IMR-90 (cell line): ENCODE measurements at places on chromosomes 6 and 20. TPM values are rescaled to one million over a fixed set of nuclear protein-coding genes. Genes with fewer than 3 reads are reported as not detected.

DNA sequence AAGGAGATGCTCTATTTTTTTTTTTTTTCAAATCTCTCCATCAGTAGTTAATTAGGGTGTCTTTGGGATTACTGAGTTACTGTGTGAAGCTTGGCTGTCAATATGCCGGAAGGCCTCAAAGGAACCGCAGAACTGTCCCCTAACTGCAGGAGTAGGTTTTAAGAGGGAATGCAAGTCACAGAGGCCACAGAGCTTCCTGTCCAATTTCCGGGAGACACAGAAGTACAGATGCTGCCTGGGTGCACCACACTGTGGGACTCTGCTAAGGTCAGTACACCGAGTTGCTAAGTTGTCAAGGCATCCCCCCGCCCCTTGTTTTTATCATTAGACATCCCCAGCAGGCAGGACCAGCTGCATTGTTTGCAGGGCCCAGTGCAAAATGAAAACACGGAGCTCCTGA is 120.2 kb upstream of the RAB32 start:
- DNase-seq: no peak

DNA sequence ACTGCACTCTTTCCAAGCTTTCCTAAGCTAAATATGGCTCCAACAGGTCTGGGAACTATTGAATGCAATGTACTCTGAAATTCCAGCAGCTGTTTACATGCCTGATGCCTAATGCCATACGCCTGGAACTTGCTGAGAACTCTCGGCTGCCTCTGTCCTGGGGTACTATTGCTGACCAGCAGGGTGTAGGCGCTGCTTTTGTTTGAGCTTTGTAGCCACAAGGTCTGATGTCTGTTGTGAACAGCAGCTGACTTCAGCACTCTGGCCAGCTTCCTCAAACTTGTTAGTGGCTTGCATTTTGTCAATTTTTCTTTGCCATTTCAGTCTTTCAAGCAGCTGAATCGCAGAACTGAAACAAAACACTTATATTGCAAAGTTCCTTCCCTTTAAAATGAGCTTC is 26.7 kb downstream of the SAYSD1 start:
- peak; percentile 68 for DNase-seq

- DNase-seq: peak; percentile 52
These were observed 119.0 kb upstream of the ZNF184 start for GRCh38 chr6:27591699-27592480.

GRCh38 chr6:37576336-37576737 is 76.6 kb upstream of the CCDC167 start:
- peak; percentile 88 for DNase-seq

DNA sequence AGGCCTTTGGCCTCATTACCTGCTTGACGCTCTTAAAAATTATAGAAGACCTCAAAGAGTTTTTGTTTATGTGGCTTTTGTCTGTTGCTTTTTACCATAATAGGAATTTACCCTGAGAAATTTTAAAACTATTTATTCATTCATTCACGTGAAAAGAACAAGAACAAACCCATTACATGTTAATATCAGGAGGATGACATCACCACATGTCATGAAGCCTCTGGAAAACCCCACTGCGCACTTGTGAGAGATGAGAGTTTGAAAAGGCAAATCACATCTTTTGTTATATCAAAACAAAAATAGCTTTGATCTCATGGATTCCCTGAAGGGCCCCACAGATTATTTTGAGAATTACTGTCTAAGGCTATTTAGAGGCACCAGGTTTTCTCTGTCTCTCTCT is 61.3 kb upstream of the EYA2 start:
- DNase-seq: peak; percentile 65

- no peak for DNase-seq
These were observed 686 bp downstream of the GINS1 start for GRCh38 chr20:25408170-25408547.

GRCh38 chr20:48574383-48574782 is 253.4 kb downstream of the PREX1 start:
- no peak for DNase-seq

- no peak for DNase-seq
These were observed at the start of gene ARHGAP40 for GRCh38 chr20:38601216-38602184. TSS of gene ARHGAP40 (plus strand) at chr20:38601809.

DNA sequence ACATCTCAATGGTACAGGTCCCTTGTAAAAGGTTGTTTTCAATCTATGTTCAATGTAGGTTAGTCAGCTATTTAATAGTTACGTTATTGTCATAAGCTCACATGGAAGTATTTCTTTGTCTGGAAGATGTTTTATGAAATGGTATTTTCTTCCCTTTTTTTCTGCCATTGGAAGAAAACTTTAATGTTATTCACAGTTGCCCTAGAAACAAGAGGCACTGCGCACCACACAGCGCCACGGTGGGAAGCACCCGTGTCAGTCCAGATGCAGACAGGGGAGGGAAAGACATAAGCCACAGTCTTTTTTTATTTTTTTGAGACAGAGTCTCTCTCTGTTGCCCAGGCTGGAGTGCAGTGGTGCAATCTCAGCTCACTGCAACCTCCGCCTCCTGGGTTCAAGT is 82.1 kb downstream of the GCNT2 start:
- no peak for DNase-seq

GRCh38 chr6:53282234-53282633 is 66.5 kb downstream of the ELOVL5 start:
- no peak for DNase-seq

GRCh38 chr6:46490425-46491200 is 636 bp downstream of the RCAN2 start:
- DNase-seq: no peak

GRCh38 chr6:119527231-119527578 is 177.6 kb upstream of the MAN1A1 start:
- DNase-seq: no peak

GRCh38 chr20:44770484-44771171 is 25.0 kb downstream of the KCNK15 start:
- DNase-seq: no peak

GRCh38 chr6:29627755-29628418 is 5.1 kb downstream of the GABBR1 start:
- DNase-seq: peak; percentile 86

DNA sequence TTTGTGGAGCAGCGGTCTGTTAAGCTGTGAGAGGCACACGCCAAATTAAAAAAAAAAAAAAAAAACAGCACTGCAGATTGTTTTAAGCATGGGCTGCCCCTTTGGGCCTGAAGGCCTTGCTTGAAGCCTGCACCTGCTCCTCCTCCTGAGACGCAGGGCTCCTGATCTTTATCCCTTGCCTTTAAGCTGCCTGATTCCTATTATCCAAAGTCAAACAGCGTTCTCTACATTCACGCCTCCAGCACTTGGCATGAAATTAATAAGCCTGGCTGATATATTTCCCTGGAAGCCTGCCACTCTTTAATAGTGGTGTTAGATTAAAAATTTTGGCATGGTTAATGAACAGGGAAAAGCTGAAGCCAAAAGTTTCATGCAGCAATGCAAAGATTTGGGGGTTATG is 163.9 kb downstream of the FAXC start:
- no peak for DNase-seq

GRCh38 chr6:115945812-115946211 is 114.9 kb downstream of the FRK start:
- no peak for DNase-seq

- peak; percentile 43 for DNase-seq
These were observed 14.6 kb downstream of the GCLC start for GRCh38 chr6:53530346-53530745.

GRCh38 chr6:151442371-151442770 is 9.6 kb downstream of the RMND1 start:
- DNase-seq: no peak

GRCh38 chr6:152052061-152052460 is 244.6 kb downstream of the ESR1 start:
- no peak for DNase-seq

DNA sequence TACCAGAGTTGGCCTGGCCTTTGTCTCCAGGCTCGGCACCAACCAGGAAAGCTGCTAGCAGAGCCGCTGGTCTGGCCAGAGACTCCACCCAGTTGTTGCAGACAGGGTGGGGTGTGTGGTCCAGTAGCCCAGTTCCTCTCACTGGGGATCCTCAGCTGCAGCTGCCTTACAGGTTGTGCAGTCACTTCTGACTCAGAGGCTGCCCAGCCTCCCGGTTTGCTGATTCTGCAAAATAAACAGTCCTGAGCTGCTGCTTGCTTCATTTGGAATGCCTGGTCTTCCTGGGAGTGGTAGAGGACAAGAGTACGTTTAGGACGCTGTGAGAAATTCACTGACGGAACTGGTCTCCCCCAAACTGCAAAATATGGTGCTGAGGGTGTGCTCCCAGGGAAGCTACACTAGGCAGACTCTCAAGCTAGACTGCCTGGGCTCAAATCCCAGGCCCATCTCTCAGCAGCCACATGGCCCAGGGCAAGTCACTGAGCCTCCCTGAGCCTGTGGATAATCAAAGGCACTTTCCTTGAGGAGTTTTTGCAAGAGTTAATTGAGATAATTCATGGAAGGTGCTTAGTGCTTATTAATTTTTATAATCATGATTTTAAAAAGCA is 246.1 kb downstream of the TFAP2C start:
- DNase-seq: peak; percentile 42

- no peak for DNase-seq
These were observed 574.9 kb downstream of the HTR1B start for GRCh38 chr6:76888351-76888750.

GRCh38 chr6:11618533-11618932 is 81.0 kb downstream of the TMEM170B start:
- peak; percentile 49 for DNase-seq

- DNase-seq: no peak
These were observed 728 bp downstream of the ITPR3 start for GRCh38 chr6:33621711-33622388.

GRCh38 chr6:126180585-126180984 is 159.3 kb upstream of the CENPW start:
- peak; percentile 96 for DNase-seq

GRCh38 chr20:17912916-17913315 is 55.7 kb downstream of the SNX5 start:
- peak; percentile 43 for DNase-seq

DNA sequence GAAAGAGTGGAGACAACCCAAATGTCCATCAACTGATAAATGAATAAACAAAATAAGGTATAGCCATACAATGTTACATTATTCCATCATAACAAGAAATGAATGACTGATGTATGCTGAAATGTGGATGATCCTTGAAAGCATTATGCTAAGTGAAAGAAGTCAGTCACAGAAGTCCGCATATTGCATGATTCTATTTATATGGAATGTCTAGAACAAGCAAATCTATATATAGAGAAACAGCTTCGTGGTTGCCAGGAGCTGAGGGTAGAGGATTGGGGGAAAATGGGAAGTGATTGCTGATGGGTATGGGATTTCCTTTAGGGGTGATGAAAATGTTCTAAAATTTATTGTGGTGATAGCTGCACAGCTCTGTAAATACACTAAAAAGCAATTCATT is 196.8 kb downstream of the ATXN1 start:
- peak; percentile 63 for DNase-seq

- peak; percentile 54 for DNase-seq
These were observed 38.1 kb downstream of the FAM50B start for GRCh38 chr6:3887150-3887700.

- DNase-seq: no peak
These were observed 39.2 kb downstream of the GNAS start for GRCh38 chr20:58891718-58892140.

GRCh38 chr6:25012657-25013056 is 76.9 kb upstream of the RIPOR2 start:
- DNase-seq: peak; percentile 83

DNA sequence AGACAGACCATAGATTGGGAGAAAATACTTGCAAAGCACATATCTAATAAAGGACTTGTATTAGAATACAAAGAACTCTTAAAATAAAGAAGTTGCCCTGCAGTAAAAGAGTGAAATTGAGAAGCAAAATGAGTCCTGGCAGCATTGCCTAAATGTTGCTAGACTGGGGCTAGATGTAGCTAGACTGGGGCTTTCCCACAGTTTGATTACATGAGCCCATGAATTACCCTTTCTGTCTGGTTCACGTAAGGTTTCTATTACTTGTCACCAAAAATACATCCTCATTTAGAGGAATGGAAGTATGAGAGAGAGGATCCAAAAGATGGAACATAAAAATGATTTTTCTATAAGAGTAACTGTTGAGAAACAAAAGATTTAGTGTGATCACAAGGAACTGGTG is 57.6 kb upstream of the CCDC28A start:
- no peak for DNase-seq

GRCh38 chr20:58407966-58408557 is 19.0 kb downstream of the VAPB start:
- DNase-seq: no peak

SLC17A4 gene
- not detected in 2 replicates for polyA plus RNA-seq

LST1 gene
- polyA plus RNA-seq: not detected in 2 replicates

PTPRK gene
- polyA plus RNA-seq: 14.1 and 18.0 TPM in 2 replicates

TGM6 gene
- polyA plus RNA-seq: not detected in 2 replicates

ETV7 gene
- 0.17 and 0.19 TPM in 2 replicates for polyA plus RNA-seq

PEDS1 gene
- 59.9 and 67.6 TPM in 2 replicates for polyA plus RNA-seq

SLA2 gene
- 0.03 TPM in 1 of 2 replicates, not detected in the other for polyA plus RNA-seq

BEND3 gene
- 1.2 and 1.3 TPM in 2 replicates for polyA plus RNA-seq

C6orf52 gene
- 0.31 TPM in 1 of 2 replicates, not detected in the other for polyA plus RNA-seq

FAM217A gene
- not detected in 2 replicates for polyA plus RNA-seq

BPIFB2 gene
- not detected in 2 replicates for polyA plus RNA-seq

LGSN gene
- polyA plus RNA-seq: not detected in 2 replicates

RNF182 gene
- 3.0 and 4.1 TPM in 2 replicates for polyA plus RNA-seq
